ENCODE measurements at places on chromosomes 1 and 21.
A peak's percentile ranks its signal among the peaks of the same experiment; 100 is the strongest.

GRCh38 chr1:53165408-53165961 is 23.0 kb upstream of the SLC1A7 start:
- DNase-seq, result no peak

DNA sequence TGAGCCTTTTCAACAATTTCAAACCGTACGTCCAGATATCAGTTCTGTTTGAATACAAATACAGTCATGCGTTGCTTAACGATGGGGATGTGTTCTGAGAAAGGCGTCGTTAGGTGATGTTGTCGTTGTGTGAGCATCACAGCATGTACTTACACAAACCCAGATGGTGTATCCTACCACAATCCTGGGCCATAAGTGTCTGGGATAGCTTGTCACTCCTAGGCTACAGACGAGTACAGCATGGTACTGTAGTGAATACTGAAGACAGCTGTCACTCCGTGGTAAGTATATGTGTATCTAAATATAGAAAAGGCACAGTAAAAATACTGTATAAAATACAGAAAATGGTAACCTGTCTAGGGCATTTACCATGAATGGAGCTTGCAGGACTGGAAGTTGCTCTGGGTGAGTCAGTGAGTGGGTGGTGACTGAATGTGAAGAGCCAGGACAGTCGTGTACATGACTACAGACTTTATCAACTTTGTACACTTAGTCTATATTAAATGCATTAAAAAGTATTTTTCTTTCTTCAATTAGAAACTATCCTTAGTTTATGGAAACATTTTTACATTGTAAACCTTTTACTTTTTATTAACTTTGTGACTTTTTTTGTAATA is 10.5 kb upstream of the OR2W3 start:
- DNase-seq, result no peak

- no peak for DNase-seq
These were observed 13.9 kb downstream of the FAM151A start for GRCh38 chr1:54609301-54609921.

GRCh38 chr1:6508154-6508815 is 16.8 kb upstream of the PLEKHG5 start:
- DNase-seq, result no peak

DNA sequence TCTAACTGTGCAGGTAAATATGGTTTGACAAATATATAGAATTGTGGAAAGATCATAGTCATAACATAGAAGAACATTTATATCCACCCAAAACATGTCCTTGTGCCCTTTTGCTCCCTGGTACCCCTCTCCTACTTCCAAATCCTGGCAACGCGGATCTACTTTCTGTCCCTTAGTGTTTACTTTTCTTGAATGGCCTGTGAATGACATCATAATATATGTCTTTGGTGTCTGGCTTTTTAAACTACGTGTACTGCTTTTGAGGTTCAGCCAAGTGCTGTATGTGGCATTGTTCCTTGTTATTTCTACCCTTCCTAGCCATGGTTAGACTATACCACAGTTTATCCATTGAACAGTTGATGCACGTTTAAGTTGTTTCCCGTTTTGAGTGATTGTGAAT is 155.6 kb downstream of the SDCCAG8 start:
- DNase-seq, result no peak

DNA sequence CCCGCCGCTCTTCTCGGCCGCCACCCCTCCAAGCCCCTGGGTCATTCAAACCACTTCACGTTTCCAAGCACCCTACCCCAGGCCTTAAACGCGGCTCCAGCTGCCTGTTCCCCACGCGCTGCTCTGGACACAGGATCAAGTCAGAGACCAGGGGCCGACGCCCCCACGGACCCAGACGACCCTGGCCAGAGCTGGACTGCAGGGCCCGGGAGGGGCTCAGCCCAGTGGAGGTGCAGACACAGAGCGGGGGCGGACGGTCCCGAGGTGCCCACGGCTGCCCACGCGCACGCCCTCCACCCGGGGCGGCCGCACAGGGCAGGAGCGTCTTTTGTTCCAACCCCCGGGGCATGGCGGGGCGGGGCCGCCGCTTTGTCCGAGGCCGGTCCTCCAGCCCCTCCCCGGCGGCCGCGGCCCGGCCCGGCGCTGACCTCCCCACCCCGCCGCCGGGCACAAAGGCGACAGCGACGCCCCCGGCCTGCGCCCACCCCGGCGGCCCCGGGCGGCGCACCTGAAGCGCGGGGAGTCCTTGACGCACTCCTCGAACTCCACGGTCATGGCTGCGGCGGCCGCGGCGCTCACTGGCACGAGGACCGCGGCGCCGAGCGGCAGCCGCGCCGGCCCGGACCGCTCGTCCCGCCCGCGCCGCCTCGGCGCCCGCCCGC is 338 bp downstream of the ACAP3 start:
- DNase-seq, result no peak

DNA sequence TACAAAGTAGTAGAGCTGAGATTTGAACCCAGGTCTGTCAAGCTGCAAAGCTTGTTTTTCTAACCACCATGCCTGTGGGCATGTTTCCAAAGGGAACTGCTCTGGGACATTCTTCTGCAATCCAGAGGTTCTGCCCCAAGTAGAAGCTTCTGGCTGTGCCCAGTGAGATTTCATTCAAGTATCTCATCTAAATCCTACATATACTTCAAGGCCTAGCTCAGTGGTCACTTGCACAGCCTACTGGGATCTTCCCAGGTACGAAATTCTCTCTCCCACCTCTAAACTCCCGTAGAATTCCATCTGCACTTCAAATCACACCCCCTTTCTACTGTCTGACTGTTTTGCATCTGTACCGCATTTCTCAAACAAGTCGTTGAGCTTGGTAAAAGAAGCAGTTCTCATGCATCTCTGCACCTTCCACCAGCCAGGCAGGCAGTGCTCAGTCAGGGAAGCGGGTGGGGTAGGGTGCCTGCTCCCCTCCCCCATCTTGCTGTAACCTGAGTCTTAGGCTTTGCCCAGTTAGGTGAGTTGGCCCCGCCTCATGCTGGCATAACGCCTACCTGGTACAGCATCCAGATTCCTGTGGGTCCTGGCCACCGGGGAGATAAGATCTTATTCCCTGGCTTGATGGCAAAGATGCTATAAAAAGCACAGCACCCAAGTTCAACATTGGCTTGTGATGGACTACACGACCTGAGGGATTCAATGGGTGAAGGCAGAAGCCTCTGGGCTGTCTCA is 13.5 kb downstream of the SLC9A1 start:
- DNase-seq, result no peak

GRCh38 chr1:178716111-178716510 is 8.9 kb upstream of the RALGPS2 start:
- no peak for DNase-seq

- DNase-seq, result peak; percentile 4
These were observed 1208.7 kb downstream of the BRINP3 start for GRCh38 chr1:189269011-189269410.

DNA sequence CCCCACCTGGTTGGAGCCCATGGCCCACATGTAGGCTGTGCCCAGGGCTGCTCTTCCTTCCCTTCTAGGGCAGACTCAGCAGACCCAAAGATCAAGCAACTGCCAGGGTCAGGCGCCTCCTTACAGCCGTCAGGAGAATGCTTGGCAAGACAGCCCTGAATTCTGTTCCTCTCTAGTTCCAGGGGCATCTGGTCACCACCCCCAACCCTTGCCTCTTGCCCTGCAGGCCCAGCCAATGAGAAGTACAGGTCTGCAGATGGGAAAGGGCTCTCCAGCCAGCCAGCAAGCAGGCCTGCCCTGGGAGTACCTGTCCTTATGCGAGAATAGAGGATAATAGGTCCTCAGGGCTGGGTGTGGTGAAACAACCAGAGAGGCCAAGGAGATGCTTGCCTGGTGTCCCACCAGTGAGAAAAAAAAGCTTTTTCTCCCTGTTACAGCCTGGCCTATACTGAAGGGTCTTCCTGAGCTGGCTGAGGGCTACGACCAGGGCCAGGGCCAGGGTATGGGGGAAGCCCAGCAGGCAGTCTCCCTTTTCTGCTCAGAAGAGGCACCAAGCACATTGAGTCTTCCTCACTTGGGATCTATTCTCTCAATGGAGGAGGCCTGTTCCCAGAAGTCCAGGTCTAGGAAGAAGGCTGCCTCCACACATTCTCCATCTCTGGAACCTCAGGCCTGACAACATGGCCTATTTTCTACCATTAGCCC is 31.4 kb downstream of the NAV1 start:
- no peak for DNase-seq

DNA sequence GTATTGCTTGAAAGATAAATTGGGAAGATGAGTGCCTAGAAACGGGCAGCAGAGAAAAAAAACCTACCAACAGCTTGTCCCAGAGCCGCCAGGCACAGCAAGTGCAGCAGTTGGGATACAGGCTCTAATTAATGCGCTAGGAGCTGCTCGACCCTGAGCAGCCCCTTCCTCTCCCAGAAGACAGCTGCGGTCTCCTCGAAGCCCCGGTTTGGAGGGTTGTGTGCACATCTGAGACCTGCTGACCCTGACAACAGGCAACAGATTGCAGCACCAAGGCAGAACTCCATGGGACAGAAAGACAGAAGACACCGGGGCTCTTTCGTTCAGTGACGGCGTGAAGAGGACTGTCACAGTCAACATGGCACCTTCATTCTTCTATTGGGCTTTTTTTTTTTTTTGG is 101.4 kb downstream of the TSEN15 start:
- DNase-seq, result peak; percentile 41

GRCh38 chr1:184535191-184535970 is 148.6 kb downstream of the C1orf21 start:
- no peak for DNase-seq

- peak; percentile 70 for DNase-seq
These were observed 12.5 kb upstream of the GUCA2A start for GRCh38 chr1:42176902-42177519.

DNA sequence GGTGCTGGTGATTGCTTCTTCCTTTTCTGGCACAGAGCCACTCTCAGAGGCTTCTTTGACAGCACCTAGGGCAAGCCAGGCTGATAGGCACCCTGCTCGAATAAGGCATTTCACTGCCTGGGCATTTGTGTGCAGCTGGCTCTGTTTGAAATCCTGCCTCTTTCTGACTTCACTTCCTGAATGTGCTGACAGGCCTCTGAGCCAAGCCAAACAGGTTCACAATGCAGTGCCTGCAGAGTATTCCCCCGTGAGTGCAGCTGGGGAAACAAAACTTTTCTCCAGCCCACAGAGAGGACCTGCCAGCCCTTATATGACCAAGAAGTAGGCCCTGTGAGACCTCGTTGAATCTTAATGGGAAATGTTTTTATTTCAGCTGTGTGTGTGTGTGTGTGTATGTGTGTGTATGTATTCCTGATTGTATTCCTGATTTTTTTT is 10.4 kb downstream of the JUN start:
- DNase-seq, result peak; percentile 60

GRCh38 chr1:24186993-24187790 is at the start of gene IFNLR1:
Gene IFNLR1, minus strand, starts transcription at chr1:24187289. Its CDS starts 41 bp downstream, at chr1:24187248.
- no peak for DNase-seq

- no peak for DNase-seq
These were observed 173.6 kb downstream of the TGFBR3 start for GRCh38 chr1:91712393-91712792.

DNA sequence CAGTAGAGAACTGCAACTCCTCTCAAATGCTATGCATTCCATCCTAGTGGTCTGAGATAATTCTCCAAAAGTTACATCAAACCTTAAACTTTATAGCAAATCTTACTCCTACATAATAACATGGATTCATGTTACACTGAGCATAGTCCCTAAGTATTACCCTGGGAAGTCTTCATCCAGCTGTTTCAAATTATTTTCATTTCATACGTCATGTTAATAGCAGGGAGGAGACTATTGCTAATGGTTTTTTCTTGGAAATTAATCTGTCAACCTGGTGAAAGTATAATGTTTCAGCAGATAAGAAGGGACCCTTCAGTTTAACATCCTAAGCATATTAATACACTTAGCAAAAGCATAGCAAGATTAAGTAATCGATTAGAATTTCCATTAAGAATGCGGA is 318.1 kb downstream of the USP25 start:
- no peak for DNase-seq

GRCh38 chr1:55081188-55081904 is 42.0 kb downstream of the PCSK9 start:
- no peak for DNase-seq

GRCh38 chr1:248838357-248839167 is 538 bp downstream of the ZNF672 start:
- peak; percentile 96 for DNase-seq

DNA sequence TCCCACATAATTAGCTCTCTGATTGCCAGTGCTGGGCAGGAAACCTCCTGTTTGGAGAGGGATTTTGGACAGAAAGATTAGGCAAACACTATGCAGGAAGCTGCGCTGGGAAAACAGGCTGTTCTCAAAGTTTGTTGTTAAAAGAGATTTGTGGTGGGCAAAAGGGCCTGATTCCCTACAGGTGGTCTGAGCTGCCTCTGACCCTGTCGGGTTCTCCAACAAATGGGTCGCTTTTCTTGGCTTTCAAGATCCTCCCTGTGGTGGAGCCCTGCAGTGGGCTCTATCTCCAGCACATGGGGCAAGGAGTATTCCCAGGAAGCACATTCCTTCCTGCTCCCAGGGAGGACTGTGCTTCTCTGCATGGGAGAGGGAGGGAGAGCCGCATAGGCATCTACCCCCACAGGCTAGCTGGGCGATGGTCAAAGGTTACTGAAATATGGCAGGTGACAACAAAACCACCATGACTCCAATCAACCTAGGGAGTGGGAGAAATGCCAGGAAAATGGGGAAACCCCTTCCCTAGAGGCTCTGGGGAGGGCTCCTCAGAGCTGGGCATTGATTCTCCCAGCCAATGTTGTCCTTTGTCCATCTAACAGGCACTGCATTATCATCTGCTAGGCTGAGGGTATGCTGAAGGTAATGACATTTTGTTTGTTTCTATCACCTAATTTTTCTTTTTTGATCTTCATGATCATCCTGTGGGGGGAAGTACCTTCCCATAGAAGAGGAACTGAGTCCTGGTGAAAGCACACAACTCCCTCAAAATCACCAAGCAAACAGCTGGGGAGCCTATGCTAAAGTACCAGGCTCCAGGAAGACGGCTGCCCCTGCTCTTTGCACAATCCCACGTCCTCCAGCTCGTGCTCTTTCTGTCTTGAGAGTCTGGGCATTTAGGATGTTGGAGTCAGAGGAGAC is 85.3 kb downstream of the PLXNA2 start:
- no peak for DNase-seq

DNA sequence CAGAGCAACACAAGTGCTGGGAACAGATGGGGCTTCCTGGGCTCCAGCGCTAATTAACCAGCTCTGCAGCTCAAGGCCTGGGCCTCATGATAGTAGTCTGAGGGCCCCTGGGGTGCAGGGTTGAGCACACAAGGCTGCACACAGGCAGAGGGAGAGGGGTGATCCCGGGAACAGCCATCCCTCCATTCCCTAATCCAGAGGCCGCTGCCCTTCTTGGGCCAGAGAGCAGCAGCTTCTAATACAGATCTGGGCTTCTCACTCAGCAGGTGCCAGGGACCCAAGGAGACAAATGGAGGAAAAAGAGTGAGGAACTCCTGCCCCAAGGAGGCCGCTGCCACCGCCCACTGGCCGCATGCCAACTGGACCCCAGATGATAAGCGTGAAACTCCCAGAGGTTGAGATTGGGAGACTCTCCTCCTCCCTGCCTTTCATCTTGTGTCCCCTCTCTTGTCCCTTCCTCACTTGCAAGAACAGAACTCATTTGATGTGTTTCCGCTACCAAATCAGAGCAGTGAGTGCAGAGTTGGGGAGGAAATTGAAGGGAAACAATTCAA is 58.0 kb upstream of the IFNAR2 start:
- DNase-seq, result no peak
